ENCODE measurements at places on chromosomes 5 and 9.

GRCh38 chr9:4829969-4830368 lies 37.2 kb downstream of the RCL1 start:
- DNase-seq = no peak

- DNase-seq = no peak
Measured at GRCh38 chr5:173941102-173941501, 47.9 kb upstream of the C5orf47 start.

DNA sequence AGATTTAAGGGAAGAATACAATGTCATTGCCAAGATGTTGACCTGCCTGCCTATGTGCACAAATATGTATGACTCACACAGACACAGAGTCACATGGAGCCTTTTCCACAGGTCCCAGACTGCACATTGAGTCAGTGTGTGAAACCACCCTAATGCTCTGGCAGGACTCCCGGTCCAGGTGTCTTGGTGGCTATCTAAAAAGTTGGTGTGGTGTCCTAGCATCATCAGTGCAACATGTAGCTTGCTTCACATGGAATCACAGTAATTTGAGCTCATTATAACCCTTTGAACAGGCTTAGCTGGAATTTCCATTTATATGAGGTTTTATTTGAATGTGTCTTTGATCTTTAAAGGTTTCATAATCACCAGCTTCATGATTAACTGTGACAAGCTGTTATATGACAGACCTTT lies 10.7 kb downstream of the IFNA5 start:
- no peak for DNase-seq

GRCh38 chr9:75927356-75927755 lies 36.9 kb downstream of the PCSK5 start:
- no peak for DNase-seq

All from T1000 (cell line).